ENCODE measurements at places on chromosomes 12 and 14. TPM values are rescaled to one million over a fixed set of nuclear protein-coding genes. Genes with fewer than 3 reads are reported as not detected.

The STYK1 gene
- 5.0 TPM for total RNA-seq

The PRIMA1 gene
- total RNA-seq, result not detected

The SLC39A5 gene
- not detected for total RNA-seq

The HPD gene
- total RNA-seq, result not detected

The ARMH4 gene
- total RNA-seq, result 0.15 TPM

The KRT78 gene
- total RNA-seq, result not detected

The HOXC12 gene
- total RNA-seq, result not detected

The RFLNA gene
- total RNA-seq, result 14.6 TPM

The AMHR2 gene
- not detected for total RNA-seq

The CYP27B1 gene
- 0.65 TPM for total RNA-seq

The GLT8D2 gene
- total RNA-seq, result 2.6 TPM

The CTDSP2 gene
- 54.1 TPM for total RNA-seq

The GOLGA5 gene
- 39.0 TPM for total RNA-seq

Data from epithelial cell of umbilical artery (primary cell).